ENCODE measurements at places on chromosomes 11 and 22.

DNA sequence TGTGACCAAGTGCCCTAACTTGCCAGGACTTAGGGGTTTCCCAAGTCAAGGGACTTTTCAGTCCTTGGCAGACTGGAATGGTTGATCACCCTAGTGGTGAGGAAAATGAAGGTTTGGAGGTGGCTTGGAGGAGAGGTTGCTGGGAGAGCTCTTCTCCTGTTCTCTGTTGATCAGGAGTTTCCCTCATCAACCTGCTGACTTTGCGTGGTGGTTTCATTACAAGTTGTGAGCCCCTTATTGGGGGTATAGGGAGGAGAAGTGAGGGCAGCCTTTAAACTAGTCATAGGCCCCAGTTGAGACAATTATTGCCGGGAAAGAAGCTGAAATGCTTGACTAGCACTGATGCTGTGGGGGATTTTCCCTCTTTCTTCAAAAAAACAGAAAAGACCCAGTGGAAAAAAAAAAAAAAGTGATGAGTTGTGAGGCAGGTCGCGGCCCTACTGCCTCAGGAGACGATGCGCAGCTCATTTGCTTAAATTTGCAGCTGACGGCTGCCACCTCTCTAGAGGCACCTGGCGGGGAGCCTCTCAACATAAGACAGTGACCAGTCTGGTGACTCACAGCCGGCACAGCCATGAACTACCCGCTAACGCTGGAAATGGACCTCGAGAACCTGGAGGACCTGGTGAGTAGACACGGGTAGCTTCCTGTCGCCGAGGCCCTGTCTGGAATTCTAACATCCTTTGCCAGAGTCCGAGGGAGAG lies at the start of gene CXCR5:
Gene CXCR5 (plus strand): TSS at position 525 of the 704 bp plus-strand sequence. CDS start 50 bp downstream, at position 575.
- DNase-seq, result no peak

GRCh38 chr22:34709641-34710040 lies 356.3 kb upstream of the ISX start:
- no peak for DNase-seq

DNA sequence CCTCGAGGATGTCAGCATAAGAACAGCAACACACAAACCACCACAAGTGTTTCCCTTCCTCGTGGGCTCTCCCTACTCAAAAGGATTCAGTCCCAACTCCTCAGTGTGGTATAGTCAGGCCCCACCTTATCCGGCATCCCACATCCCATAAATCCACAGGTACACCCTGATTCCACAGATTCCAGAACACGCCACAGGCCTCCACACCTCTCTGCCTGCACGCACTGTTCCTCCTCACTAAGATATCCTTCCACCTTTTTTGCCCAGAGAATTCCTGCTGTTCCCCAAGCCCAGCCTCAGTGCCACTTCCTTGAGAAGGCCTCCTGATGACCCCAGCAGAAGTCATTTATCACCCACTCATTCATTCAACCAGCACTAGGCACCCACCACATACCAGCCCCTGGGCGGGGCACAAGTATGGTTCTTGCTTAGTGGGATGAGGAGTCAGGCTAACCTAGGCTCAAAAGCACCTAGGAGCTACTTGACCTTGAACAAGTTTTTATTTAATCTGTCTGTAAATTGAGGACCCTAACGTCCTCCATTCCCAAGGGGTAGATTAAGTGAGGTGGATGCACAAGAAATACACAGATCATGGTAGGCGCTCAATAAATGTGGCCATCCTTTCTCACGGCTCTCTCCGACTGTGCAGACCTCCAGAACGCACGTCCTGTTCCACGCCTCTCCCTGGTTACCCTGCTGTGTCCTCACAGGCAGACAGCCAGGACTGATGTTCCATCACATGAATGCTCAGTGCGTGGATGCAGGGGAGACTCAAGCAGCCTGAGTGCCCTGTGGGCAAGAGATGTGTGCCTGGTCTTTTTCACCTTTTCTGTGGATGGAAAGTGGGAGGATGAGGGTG lies 2.1 kb upstream of the KCNJ4 start:
- DNase-seq, result no peak

- no peak for DNase-seq
Observed at GRCh38 chr11:19979519-19979845, 180.8 kb downstream of the DBX1 start.

- DNase-seq, result no peak
Observed at GRCh38 chr11:47332303-47332711, 20.2 kb downstream of the MYBPC3 start.

DNA sequence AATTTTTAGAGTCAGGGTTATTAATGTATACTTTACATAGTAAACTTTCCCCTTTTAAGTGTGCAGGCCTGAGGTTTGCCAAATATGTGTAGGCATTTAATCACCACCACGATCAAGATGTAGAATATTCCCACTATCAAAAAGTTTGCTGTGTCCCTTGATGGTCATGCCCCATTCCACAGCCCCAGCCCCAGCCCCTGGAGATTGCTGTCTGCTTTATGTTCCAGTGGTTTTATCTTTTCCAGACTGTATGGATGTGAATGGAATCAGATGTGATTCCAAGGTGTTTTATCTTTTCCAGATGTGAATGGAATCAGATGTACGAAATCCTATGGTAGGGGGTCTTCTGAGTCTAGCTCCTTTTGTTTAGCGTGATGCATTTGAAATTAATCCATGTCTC lies 93.1 kb upstream of the B3GAT1 start:
- DNase-seq, result no peak

DNA sequence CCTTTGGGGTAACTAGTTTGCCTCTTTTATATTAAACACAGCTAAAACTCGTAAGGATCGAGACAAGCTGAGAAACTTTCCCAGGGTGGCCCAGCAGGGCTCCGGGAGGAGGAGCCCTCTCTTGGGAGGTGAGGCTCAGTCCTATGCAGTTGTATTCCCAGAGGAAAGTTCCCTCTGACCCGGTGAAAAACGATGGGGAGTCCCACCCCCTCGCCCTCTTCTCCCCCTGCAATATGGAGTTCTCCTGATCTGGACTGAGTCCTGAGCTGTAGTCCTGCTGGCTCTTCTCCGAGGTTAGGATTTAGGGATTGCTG lies 1.3 kb downstream of the NTM start:
- peak; percentile 38 for DNase-seq

GRCh38 chr11:19939415-19939929 lies 220.8 kb downstream of the DBX1 start:
- DNase-seq, result no peak

DNA sequence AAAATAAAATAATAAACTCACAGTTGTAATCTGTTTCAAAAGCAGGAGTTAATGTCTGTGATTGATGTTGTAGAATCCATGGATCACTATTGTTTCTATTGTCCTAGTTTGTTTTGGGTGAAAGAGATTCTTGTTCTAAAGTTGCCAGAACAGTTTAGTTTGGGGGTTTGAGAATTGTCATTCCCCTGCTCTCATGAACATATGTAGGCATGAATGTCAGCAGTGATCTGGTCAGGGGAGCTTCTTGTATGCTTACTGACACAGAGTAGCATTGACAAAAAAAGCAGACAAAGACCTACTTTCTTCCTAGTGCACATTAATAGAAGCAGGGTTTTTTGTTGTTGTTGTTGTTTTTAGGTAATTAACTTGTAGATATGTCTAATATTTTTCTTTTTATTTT lies 38.6 kb downstream of the ARHGAP1 start:
- DNase-seq, result no peak

DNA sequence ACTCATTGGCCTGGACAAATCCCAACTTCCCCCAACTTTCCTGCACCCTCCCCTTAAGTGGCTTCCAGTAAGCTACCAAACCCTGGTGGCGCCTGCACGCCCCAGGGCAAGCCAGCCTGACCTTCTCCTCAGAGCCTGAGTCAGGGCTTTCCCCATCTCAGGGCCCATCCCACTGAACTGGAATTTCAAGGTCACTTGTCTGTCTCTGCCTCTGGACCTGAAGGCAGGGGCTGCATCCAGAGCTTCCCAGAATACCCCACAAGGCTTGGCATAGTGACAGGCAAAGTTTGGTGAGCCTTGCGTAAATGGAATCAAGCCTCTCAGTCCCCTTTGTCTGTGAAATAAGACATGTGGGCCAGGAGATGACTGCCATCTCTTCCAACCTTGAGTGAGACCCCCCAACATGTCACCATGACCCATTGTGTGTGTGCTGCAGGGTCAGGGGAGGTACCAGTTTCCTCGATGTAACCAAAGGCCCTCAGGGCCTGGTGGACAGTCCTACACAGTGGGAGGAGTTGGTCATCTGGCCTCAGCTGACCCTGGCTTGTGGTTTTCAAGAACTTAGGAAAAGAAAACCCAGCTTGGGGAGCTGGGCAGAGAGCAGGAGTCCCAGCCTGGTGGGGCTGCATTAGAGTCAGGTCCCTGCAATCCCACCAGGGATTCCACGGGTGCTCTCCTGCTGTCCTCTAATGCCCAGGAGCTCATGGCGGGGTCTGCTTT lies 8.9 kb downstream of the ALX4 start:
- no peak for DNase-seq

- no peak for DNase-seq
Observed at GRCh38 chr11:122331079-122331478, 215.1 kb upstream of the BLID start.

DNA sequence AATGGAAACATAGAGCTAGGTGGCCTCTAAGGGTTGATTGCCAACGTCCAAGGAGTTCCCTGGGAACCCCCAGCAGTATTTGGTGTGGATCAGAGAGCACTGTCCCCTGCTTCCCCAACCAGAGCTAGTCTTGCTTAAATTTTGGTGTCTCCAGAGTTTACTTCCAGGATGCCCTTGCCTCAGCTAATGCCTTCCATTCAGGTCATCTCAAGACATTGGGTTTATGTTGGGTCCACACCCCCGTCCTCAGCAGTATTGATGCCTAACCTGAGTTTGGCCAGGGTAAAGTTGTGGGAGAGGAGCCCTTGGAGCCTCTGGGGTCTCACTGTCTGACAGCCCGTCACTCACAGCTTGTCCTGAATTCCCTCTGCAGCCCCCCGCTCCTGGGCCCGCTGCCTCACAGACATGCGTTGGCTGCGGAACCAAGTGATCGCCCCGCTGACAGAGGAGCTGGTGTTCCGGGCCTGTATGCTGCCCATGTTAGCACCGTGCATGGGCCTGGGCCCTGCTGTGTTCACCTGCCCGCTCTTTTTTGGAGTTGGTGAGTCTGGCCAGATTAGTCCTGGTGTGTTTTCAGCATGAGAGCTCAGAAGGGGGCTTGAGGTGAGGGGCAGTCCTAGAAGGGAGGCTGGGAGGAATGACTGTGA lies 1.4 kb downstream of the RCE1 start:
- no peak for DNase-seq

- no peak for DNase-seq
Observed at GRCh38 chr22:38754751-38755154, 1.0 kb downstream of the SUN2 start.

- peak; percentile 51 for DNase-seq
Observed at GRCh38 chr11:127017482-127017881, 16.9 kb upstream of the KIRREL3 start.

DNA sequence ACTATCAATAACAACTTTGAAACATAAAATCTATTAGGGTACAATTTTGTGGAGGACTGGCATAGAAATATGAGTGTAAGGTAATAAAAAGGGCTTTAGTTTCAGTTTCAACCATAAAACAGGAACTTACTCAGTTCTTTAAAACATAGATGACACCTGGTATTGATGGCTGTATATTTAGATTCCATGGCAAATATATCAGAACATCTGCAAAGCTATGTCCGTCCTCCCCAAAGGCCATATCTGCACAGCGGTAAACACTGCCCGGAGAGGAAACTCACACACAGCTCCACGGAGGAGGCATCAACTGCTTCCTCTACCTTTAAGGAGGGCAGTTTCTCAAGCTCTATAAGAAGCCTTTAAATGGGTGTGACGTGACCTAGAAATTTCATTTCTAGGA lies 993.3 kb downstream of the BRD1 start:
- DNase-seq, result no peak

DNA sequence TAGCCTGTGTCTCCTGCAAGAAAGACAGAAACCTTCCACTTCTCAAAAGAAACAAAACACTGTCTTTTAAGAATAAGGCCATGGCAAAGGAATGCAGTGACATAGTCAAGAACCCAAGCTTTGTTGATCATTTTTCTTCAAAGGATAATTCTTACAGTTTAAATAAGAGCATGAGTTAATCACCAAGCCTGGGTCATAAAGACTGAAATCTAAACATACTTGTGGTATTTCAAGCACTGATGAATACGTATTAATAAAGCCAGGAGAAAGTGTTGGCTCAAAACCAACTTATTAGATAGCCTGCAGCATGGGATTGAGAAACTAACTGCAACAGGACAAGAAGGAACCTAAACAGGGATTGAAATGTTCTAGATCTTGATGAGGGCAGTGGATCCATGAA lies 143.3 kb upstream of the MTNR1B start:
- DNase-seq, result no peak

GRCh38 chr22:45689211-45689610 lies 17.6 kb downstream of the ATXN10 start:
- no peak for DNase-seq

- DNase-seq, result no peak
Observed at GRCh38 chr22:23386822-23387580, 193.1 kb downstream of the IGLL1 start.

GRCh38 chr11:74288911-74289310 lies 22.5 kb downstream of the P4HA3 start:
- no peak for DNase-seq

GRCh38 chr11:126357969-126358762 lies 2.7 kb downstream of the ST3GAL4 start:
- DNase-seq, result no peak

DNA sequence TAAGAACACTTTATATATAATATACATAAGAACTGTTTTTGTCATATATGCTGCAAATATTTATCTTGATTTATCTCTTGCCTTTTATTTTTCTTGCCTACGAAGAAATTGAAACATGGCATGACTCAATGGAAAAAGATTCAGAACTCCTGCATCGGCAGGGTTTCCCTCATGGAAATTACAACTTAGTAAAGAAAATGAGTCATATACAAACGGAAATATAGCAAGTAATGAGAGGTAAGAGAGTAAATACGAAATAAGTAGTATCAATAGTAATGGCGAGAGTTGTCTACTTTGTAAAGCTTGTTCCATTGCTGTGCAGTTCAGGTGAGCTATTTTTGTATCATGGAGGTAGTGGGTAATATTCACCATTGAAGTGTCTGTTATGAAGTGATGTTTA lies 350.4 kb downstream of the DDX10 start:
- DNase-seq, result no peak
